Activated gamma-delta T cell (primary cell): ENCODE measurements at places on chromosomes 2 and 18.

- DNase-seq = no peak
Measured at GRCh38 chr2:178877874-178878273, 70.7 kb upstream of the TTN start.

DNA sequence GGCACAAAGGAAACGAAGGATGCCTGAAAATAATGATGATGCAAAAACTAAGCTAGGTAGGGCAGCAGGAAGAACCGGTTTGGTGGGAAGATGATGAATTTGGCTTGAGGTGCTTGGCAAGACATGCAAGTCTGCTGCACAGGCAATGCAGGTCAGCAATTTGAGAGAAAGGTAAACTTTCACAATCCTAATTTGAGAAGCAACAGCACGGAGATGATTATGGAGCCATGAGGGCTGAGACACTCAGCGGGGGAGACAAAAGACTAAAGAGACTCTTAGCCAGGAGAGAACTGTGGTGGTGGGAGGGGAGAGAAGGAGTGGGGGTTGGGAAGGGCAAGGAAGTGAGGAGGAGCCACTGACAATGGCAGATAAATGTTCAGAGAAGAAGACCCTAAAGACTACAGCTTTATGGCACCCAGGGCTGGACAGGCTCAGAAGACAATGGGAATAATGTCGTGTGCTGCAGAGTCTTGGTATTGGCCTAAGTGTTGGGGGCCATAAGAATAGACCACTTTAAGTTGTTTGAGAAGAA lies 19.4 kb upstream of the RNF149 start:
- no peak for DNase-seq

DNA sequence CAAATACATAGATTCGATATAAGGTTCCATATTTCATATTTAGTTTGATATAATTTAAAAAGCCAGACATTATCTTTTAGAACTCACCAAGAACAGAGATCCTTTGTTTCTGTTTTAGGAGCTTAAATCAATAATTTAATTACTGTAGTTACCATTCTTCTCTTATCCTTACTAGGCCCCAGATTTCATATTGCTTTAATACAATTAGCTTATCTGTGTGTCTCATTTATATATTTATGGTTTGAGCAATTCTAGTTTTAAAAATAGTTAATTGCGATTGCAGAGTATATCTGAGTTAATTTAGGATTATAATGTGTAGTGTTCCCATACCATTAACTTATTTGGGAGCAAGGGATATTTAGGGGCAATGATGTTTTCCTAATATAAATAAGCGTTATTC lies 558.8 kb upstream of the ZNF804A start:
- no peak for DNase-seq

DNA sequence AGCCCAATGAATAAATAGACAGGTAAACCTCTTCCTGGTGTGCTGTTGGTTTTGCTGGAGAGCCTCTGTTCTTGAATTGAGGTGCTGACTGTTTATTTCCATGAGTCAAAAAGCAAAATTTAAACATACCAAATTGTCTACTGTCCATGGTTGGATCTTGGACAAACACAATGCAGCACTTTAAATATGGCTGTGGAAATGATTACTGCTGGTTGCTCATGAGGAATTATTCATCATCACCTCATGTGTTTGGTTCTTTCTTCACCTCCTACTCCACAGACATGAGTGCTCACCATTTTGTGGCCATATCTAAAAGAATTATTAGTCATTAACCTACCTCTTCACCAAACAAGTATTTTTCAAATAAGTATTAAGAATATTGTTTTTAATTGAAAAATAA lies 85.3 kb upstream of the GALNT5 start:
- DNase-seq = no peak

GRCh38 chr2:60262178-60262577 lies 291.3 kb downstream of the BCL11A start:
- DNase-seq = no peak

DNA sequence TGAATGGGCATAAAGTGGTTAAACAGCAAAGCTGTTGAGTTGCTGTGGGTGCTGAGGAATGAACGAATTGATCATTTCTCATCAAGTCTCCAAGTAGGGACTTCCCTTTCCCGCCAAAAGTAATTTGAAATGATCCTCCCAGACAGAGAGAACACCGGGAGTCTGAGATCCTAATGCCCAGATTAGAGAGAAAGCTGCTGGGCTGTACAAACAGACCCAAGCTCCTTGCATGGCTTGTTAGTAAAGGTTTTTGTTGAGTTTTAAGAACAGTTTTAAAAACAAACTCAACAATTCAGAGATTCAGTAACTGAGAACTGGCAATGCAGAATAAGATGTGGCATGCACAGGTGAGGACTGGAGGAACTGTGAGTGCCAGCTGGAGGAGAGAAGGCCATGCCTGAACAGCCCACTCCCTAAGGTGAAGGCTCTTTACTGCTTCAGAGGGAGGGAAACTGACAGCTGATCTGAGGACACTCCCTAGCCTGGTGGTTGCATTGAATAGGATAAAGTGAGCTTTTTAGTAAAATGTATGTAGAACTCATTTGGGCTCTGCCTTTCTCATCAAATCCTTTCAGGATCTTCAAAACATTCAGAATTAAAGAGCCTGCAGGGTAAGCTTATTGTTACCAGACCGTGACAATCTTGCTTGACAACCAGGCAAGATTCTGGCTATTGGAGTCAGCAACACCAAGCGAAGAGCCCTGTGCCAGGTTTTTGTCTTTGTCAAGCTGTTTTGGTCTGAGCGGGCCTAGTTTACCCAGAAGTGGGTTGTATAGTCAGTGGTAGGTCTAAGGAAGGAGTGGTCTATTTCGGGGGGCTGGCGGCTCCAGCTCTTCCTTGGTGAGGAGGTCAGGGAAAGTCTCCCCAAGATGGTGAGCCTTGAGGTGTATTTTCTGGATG lies 63.2 kb upstream of the IGFBP5 start:
- DNase-seq = no peak

DNA sequence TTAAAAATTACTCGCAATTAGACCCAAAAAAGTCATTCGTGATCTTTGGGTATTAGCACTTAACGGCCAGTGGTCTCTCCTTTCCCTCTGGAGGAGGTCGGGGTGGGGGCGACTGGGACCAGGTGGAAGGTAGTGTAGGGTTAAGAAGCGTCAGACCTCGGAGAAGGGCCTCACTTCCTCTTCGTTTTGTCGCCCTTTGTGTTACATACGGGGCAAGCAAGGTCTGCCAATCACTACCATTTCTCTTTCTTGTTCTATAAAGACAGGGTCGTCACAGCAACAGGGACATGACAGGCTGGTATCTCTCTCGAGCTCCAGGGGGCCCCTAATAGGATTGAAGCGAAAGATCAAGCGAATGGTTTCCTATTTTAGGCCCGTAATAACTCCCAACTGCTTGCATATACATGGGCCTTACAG lies 136.6 kb downstream of the INSIG2 start:
- DNase-seq = no peak

GRCh38 chr2:134583462-134583861 lies 135.3 kb downstream of the TMEM163 start:
- DNase-seq = no peak

DNA sequence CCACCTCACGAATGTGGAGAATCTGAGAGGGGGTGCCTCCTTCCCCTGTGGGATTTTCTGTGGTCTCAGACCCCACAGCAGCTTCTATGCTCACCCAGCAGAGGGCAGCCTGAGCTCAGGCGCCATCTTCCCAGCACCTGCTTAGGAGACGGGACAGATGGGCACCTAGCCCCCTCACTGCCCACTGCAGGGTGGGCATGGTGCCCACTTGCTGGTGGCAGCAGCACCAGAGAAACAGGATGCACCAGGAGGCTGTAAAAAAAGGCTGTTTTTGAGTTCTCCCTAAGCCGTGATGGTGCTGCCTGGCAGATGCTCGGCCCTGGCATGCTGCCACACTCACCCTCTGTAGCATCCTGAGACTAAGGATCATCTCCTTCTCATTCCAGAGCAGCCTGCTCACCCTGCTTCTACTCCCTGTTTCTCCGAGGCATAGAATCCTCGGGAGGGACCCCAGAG lies 19.1 kb upstream of the SLC20A1 start:
- DNase-seq = peak; percentile 9

DNA sequence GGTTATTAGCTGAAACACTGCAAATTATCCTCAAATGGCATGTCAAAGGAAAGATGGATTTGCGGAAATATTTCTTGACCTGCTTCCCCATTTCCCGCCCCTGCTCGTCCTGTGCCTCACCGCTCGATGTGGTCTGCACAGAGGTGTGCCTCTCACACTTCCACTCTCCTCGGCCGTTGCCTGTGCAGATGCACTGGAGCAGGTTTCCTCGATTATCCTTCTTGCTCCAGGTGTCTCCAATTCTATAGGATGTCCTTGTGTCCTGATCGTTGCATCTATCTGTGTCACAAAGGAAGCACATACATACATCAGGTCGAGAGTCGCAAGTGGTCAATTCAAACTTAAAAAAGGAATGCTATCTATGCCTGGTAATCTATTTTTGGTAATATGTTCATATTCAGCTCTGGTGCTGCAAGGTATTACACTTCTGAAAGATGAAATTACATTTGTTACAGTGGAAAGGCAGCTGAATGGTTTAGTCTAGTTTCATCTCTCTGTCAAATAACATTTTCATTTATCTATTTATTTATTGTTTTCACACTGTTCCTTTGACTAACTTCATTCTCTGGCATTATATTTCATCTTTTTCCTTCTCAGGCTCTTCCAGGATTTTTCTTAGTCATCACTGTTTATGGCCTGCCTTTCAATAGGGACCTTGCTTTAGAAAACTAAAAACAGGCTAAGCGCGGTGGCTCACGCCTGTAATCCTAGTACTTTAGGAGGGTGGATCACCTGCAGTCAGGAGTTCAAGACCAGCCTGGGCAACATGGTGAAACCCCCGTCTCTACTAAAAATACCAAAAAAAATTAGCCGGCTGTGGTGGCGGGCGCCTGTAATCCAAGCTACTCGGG lies 7.6 kb downstream of the FN1 start:
- no peak for DNase-seq

DNA sequence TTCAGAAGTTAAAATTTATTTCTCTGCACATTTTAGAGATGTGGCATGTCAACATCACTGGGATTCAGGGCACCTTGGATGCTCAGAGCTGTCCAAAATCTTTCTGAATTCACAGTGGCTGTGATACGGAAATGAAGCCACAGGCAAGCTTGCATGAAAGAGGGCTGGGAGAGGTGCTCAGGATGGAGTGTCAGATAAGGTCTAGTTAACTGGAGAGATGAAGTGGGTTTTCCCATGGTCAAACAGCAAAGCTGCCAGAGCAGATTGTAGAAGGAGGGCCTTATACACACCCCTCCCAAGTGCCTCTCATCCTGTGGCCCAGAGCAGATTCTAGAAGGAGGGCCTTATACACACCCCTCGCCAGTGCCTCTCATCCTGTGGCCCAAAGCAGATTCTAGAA lies 286.8 kb upstream of the PXDN start:
- no peak for DNase-seq

DNA sequence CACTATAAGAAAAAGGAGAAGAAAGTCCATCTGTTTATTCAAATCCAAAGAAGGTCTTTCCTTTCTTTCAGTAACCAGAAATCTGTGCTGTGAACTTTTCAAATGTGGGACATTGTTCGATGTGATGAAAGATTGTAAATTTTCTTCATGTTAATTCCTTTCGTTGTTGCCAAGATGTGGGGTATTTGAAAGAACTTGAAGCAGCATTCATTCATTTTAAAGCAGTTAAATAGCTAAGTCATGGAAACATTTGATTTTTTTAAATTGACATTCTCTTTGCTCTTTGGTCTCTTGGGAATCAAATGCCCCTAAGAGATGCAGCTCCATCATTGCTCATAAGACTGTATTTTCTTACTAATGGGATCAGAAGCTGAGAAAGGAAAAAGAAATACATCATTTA lies 93.7 kb upstream of the EHBP1 start:
- no peak for DNase-seq

- no peak for DNase-seq
Measured at GRCh38 chr2:150695451-150696135, 208.1 kb upstream of the RND3 start.

DNA sequence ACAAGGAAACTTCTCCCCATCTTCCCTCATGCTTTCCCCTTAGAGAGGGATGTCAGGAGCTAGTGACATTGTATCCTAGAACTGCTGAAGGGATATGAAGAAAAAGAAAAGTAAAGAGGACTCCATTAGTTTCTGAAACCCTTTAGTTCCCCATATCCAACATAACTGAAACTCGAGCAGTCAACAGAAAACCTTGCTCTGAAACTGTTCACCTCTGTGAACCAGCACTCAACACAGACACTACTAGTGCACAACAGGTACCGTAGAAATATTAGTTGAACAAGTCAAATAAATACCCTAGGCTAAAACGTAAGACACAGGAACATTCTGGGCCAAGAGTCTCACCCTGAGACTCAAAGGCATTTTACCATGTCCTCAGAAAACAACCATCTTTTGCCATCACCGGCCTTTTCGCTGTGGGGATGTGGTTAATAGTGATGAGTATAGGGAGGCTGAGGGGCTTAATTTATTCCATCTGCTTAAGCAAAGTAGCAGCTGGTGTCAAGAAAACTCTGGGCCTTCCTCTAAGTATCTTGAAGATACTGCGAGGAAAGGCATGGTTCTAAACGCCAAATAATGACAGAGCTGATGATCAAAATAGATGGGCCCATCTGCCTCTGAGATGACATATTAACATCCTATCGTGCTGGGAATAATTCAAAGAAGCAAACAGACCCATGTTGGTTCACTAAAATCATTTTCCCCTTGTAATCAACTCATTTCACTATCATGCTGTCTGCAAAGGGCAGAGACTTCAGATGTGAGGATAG lies 156.8 kb downstream of the STK39 start:
- DNase-seq = no peak

DNA sequence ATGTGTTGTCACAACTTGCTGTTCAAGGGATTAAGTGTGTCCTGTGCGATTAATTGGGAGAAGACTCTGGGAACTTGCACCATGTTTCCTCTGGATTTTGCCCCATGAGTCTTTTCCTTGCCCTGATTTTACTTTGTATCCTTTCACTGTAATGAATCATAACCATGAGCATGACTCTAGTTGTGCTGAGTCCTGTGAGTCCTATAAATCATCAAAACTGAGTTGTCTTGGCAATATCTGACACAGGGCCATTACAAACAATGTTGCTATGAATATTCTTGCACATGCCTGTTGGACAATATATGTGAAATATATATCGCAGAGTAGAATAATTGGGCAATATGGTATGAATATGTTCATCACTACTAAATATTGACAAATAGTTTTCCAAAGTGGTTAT lies 56.5 kb upstream of the COL5A2 start:
- no peak for DNase-seq

DNA sequence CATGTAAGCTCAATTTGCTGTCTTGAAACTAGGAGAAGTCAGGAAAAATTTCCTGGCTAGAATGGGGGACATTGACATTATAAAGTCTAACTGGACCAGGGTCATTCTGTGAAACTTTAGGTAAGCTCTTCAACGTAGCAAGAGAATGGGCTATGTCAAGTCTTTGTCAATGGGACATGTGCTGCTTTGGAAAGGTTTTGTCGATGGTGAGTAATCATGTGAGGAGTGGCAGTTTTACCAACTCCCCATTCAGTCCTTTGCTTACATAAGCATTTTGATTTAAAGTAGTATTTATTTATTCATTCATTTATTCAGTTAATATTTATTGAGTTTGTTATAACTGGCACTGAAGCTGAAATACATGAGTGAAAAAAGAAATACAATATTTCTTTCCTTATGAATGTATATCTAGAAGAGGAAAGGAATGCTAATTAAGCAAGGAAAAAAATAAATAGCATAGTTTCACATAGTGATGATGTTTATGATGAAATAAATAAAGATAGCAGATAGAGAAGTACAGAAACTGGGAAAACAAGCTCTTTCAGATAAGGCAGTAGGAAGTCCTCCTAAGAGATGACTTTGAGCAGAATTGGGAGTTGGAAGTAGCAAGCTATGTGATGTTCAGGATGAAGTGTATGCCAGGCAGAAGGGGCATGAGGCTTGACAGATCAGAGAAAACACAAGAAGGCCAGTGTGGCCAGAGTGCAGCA lies 25.4 kb upstream of the RAB27B start:
- no peak for DNase-seq
